Adrenal gland (tissue), 19 donors: ENCODE measurements at places on chromosomes 3 and 15. TPM values are rescaled to one million over a fixed set of nuclear protein-coding genes. Genes with fewer than 3 reads are reported as not detected.

DNA sequence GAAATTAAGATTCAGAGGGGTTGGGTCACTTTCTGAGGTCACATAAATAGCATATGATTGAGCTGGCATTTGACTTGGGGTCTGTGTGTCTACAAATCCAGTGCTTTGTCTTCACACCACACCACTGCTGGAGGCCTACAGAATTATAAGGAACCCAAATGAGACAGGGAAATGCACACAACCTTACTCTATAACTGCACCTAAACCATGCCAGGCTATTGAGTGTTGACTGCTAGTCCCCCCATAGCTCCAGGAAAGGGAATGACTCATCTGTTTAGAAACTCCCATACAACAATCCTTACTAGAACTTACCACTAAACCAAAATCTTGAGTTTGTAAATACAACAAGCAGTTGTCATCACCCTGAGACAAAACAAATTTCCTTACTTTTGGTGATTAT is 16.9 kb upstream of the TSC22D2 start:
- no peak for DNase-seq

The KIF7 gene
- total RNA-seq = 3.9 TPM

GRCh38 chr15:41411031-41411430 is 5.9 kb upstream of the RTF1 start:
- DNase-seq = no peak

- no peak for DNase-seq
Observed at GRCh38 chr3:134340982-134341365, 33.3 kb downstream of the AMOTL2 start.

- no peak for DNase-seq
Observed at GRCh38 chr3:131326307-131326706, 55.3 kb upstream of the NUDT16 start.

GRCh38 chr3:19348941-19349564 is 200.7 kb downstream of the KCNH8 start:
- DNase-seq = no peak

The APBA2 gene
- total RNA-seq = 5.9 TPM

The MYH15 gene
- total RNA-seq = 0.21 TPM

- no peak for DNase-seq
Observed at GRCh38 chr15:74123131-74123429, 7.3 kb upstream of the ISLR2 start.

GRCh38 chr3:56322862-56323261 is 145.4 kb downstream of the ERC2 start:
- DNase-seq = no peak

The RHCG gene
- total RNA-seq = not detected
